Right ventricle myocardium superior (tissue), 1 donor: ENCODE measurements at places on chromosomes 1 and 21. TPM values are rescaled to one million over a fixed set of nuclear protein-coding genes. Genes with fewer than 3 reads are reported as not detected.

DNA sequence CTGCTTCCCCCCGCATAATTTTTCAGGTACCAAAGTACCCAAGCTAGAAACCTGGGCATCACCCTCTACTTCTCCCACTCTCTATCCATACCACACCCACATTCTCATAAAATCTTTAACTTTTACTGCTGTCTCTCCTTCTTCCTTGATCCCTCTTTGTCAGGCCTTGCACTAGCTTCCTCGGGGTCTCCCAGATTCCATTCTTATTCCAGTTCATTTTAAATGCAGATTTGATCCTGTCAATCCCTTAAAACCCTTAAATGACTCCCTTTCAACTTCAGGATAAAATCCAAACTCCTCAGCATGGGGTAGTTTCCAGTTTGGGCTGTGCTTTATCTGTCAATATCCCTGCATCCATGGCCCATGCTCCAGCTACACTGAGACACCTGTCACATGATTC, 343.5 kb downstream of the PBX1 start:
- DNase-seq, result no peak

DNA sequence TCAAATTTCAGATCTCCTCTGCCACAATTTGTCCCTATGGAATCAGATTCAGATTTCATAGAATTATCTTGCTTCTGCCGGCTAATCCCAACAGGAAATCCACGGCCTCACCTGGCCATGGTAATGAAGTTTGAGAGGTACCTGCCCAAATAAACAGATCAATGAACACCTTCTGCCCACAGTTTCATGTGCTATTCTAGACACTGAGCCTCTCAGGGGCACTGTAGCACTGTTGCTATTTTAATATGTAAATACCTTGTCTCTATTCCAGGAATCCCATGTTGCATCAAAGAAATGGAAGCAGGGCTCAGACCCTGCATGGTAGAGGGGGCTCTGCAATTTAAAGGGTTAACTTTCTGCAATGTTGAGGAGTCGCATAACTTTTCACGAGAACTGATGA, 593.1 kb downstream of the PTBP2 start:
- DNase-seq, result no peak

- no peak for DNase-seq
Measured at GRCh38 chr1:186715887-186716809, 35.9 kb upstream of the PTGS2 start.

- DNase-seq, result no peak
Measured at GRCh38 chr1:84853741-84854721, 39.0 kb downstream of the LPAR3 start.

GRCh38 chr1:9881838-9882249, 28.2 kb downstream of the CTNNBIP1 start:
- DNase-seq, result no peak

GRCh38 chr1:223175633-223176032, 32.6 kb upstream of the TLR5 start:
- DNase-seq, result no peak

DNA sequence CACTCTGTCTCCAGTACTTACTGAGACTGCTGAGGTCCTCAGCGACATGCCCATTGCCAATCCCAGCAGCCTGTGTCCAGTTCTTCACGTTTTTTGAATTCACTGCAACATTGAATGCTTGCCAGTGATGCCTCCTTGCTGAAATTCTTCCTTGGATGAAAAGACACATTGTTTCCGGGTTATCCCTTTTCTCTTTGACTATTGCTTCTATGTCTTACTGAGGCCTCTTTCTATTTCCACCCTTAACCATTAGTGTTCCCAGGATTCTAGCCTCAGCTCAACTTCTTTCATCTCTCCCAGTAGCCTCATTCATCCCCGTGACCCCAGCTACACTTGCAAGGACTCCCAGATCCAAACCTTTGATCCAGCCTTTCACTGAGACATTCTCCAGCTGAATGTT, 46.5 kb upstream of the KIF26B start:
- DNase-seq, result no peak

DNA sequence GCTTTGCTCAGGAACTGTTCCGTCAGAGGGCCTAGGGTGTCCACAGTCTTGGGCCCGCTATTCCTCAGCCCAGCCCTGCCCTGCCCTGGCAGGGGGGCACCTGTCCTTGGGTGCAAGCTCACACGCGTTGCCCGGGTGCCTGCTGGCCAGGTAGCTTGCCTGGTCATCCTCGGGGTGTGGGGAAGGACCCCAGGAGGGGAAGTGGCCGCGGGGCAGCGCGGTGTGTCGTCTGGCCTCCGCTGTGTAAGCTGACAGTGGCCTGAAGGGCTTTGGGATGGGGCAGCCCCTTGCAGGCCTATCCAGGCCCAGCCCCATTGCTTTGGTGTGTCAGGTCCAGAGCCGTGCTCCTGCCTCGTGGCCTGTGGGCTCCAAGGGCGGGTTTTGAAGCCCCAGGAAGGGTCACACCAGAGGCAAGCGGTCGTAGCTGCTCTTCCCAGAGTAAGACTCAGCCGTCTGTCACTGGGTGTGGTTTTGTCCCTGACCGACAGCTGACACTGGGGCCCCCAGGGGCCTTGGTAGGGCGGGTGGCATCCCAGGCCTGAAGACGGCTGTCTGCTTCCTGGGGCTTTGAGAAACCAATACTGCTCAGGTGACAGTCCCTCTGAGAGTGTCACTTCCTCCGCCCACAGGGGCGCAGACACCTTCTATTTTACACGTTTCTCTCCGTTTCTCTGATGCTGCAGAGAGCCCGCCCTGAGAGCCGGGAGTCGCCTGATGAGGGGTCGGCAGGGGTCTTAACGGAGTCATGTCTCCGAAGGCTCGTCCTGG, 72.1 kb downstream of the SKI start:
- no peak for DNase-seq

DNA sequence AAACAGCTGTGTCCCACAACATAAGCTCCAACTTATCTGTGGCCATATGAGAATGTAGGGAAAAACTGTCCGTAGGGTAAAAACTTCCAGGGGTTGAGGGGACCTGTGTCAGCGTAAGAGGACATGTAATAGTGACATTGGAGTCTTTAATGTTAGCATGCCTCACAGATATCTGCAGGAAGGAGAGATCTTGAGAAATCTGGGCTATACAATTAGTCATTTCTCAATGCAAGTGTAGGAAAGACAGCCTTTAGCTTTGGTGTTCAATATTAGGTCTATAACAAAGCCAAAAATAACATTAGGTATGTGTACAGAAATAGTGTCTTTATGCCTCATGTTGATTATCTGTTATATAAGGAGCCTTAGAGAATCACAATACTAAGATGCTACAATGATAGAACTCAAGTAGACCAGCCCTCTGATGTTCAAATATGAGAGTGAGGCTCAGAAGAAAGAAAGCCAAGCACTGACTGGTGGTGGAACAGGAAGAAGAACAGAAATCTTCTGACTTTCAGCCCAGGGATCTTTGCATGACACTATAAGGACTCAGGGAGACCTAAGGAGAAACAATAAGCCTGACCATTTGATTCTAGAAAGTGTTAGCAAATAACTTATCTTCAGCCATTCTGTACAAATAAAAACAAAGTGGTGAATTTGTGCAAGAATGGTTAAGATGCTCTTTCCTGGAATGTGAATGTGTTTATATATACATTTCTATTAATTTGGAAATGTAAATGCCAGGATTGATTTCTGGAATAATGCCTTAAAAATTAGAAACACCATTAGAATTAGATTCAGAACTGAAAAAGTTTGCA, 152.6 kb downstream of the ZC3H11B start:
- DNase-seq, result no peak

GRCh38 chr1:28173151-28173979, 3.1 kb downstream of the PTAFR start:
- DNase-seq, result no peak

GRCh38 chr1:174448531-174448883, 743 bp downstream of the GPR52 start:
- no peak for DNase-seq

The F13B gene
- not detected for total RNA-seq

The PLEKHG5 gene
- total RNA-seq, result 16.8 TPM
